ENCODE measurements at places on chromosomes 4 and X.

DNA sequence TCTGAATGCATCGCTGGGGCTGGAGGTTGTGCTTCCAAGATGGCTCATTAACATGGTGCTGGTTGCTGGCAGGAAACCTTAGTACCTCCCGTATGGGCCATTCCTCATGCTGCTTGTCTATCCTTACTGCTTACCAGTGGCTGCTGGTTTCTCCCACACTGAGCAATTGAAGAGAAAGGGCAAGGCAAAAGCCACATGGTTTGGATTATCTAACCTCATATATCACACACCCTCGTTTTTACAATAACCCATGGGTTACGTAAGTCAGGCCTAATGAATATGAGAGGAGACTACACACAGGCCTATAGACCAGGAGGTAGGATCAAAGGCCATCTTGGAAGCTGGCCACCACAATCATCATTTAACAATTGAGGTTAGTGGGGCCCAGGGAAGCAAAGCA, 141.8 kb upstream of the EDNRA start:
- no peak overlapping the region for H3K4me3 ChIP-seq
- no peaks in the 10 kb centered on the region for H3K4me1 ChIP-seq
- no peak overlapping the region for H3K27ac ChIP-seq
- H3K36me3 ChIP-seq: no peaks in the 10 kb centered on the region
- peaks cover 2% of the 10 kb centered on the region for H3K27me3 ChIP-seq

- H3K36me3 ChIP-seq: no peaks in the 10 kb centered on the region
- no peaks in the 10 kb centered on the region for H3K4me1 ChIP-seq
- no peak overlapping the region for H3K4me3 ChIP-seq
- no peak for DNase-seq
- no peak overlapping the region for H3K27ac ChIP-seq
Measured at GRCh38 chrX:16316331-16316730, 149.1 kb downstream of the MAGEB17 start.

DNA sequence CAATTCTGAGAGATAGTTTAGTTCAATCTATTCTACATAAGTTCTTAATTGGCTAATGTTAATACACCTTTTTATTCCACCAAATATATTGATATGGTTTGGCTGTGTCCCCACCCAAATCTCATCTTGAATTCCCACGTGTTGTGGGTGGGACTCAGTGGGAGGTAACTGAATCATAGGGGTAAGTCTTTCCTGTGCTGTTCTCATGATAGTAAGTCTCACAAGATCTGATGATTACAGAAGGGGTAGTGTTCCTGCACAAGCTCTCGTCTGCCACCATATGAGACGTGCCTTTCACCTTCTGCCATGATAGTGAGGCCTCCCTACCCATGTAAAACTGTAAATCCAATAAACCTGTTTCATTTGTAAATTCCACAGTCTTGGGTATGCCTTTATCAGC, 11.3 kb downstream of the PPA2 start:
- peaks cover 30% of the 10 kb centered on the region for H3K4me1 ChIP-seq
- H3K4me3 ChIP-seq: no peak overlapping the region
- no peak for DNase-seq
- H3K36me3 ChIP-seq: peaks cover 59% of the 10 kb centered on the region
- H3K27ac ChIP-seq: no peak overlapping the region

DNA sequence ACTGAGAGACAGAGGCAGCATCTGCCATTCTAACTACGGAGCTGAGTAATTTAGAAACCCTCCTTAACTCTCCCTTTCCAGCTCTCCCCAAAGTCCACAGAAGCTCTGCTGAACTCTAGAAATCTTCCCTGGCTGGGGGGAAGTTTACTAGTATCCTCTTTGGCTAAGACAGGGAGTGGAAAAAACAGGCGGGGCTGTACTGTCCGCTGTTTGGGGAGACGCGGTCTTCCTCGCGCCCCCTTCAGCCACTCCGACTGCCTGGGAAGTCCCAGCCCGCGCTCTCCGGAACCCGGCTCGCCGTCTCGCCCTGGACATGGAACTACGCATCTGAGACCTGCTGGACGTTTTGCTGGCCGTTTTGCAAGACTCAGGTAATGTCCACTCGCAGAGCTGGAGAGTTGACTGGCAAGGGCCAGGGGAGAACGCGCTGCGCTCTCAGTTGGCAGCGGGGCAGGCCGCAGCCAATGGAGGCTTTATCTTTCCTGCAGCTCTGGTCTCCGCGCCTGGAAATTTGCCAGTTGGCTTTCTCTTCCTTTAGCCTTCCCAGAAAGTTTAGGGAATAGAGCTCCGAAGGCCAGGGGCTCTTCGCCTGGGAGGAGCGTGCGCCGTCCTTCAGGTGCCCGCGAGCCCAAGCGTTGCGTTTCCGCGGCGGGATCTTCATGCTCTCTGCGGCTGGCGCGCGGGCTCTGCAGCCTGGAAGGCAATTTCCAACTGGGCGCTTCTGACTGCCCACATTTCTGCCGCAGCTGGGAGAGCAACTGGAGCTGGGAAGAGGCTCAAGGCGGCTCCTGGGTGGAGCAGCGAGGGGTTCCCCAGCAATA, 892 bp downstream of the IL1RAPL2 start:
- H3K36me3 ChIP-seq: no peaks in the 10 kb centered on the region
- peaks cover 15% of the 10 kb centered on the region for H3K27me3 ChIP-seq
- no peak for DNase-seq
- H3K27ac ChIP-seq: no peak overlapping the region

DNA sequence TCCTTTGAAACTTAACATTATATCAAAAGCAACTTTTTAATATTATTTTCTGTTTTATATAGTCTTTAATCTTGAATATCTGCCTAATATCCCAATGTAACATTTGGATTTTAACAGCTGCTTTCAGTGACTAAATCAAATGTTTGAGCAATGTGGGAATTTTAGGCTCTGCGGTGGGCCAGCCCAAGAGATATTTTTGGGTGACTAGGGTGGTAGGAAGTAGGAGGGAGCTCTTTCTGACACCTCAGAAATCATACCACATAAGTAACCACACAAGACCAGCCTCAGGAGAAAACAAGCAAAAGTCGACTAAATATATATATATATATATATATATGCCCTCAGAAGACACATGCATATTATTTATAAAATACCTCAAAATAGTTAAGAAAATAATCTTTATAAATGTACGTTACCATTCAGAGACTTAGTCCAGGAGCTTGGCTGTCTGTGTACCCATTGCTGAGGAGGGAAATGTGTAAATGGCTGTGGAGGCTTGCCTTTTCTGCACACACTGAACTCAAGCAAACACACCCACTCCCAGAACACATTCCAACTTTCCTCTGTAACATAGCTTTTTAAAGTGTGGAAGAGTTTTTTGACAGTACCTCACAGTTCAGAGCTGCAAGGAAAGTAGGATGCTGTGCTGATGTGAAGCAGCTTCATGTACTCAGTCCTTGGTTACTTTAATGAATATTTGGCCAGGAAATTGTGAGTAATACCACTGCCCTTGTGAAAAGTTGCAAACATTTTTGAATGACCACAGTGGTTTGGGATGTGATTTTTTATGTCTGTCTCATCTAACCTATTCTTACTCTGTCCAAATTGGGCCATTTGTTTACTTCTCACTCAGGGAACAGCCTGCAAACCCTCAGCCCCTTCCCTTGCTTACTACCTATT, at the start of gene RTL3:
TSS of gene RTL3 (minus strand) at position 484 of the 900 bp plus-strand sequence. CDS start 908 bp downstream, outside the sequence.
- H3K27me3 ChIP-seq: peaks cover 4% of the 10 kb centered on the region
- H3K4me3 ChIP-seq: no peak within 1 kb of the TSS

GRCh38 chr4:7779432-7779768, 160.3 kb downstream of the AFAP1 start:
- peaks cover 46% of the 10 kb centered on the region for H3K4me1 ChIP-seq
- H3K36me3 ChIP-seq: peaks cover 20% of the 10 kb centered on the region
- H3K27ac ChIP-seq: no peak overlapping the region
- no peak for DNase-seq

DNA sequence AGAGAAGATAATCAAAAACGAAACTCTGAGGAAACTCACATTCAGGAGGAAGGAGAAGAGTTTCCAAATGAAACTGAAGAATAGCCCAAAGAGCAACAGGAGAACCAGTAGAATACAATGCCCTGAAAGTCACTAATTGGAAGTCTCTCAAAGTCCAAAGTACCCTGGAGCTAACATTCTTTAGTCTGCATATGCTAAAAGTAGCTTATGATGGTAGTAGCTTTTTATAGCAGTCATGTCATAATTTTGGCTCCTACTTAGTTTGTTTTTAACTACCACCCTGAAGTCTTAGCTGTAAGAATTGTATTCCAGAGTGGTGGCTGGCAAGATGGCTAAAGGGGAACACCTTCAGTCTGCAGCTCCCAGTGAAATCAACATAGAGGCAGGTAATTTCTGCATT, 100.3 kb upstream of the FGF16 start:
- H3K27me3 ChIP-seq: no peaks in the 10 kb centered on the region
- no peaks in the 10 kb centered on the region for H3K4me1 ChIP-seq
- H3K36me3 ChIP-seq: no peaks in the 10 kb centered on the region
- DNase-seq: no peak
- H3K4me3 ChIP-seq: no peak overlapping the region
- H3K27ac ChIP-seq: no peak overlapping the region

DNA sequence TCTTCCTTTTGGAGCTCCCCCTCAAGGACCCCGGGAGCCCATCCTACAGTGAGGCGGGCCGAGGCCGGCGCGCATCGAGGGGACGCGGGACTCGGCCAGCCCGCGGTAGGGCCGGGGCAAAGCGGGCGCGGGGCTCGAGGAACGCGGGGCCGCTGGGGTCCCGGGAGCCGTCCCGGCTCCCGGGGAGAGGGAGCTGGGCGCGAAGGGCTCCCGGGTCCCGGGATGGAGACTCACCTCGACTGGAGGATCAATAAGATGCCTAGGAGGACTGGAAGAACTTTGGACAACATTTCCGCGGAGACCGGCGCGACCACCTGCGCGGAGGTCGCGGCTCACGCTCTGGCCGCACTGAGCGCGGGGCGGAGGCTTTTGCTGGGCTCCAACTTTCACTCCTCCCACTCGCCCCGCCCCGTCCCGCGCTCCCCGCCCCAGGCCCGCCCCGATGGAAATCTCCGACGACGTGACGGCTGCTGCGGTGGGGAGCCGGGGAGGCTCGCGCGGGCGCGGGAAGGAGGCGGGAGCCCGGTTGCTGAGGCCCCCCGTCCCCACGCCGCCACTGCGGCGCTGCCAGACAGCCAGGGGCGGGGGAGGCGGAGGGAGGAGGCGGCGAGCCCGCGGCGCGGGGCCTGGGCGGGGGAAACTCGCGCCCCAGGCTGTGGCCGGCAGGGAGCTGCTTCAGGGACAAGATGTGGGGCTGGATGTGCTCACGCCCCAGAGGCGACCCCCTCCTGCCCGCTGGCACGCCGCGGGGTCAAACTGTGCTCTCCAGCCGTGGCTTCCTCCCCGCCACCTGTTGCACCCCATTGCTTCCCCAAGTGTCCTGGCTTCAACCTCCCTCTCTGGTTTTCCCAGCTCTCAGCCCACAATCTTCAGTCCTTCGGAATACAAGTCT, at the start of gene GABRE:
TSS of gene GABRE (minus strand) at position 341 of the 892 bp plus-strand sequence. CDS start at position 290, 51 bp downstream.
- peaks cover 18% of the 10 kb centered on the region for H3K27me3 ChIP-seq
- H3K4me3 ChIP-seq: no peak within 1 kb of the TSS
- no peak within 1 kb of the TSS for H3K27ac ChIP-seq
- DNase-seq: peak; percentile 32
- no peaks in the 10 kb centered on the region for H3K4me1 ChIP-seq
- no peaks in the 10 kb centered on the region for H3K36me3 ChIP-seq

GRCh38 chrX:19698122-19698521, 182.8 kb upstream of the MAP3K15 start:
- H3K4me1 ChIP-seq: peaks cover 40% of the 10 kb centered on the region
- no peak overlapping the region for H3K27ac ChIP-seq
- peaks cover 24% of the 10 kb centered on the region for H3K36me3 ChIP-seq
- H3K4me3 ChIP-seq: no peak overlapping the region

All from activated CD4-positive, alpha-beta T cell treated with anti-CD3 and anti-CD28 coated beads for 36 hours (primary cell).